Cerebellar nuclear complex (tissue), 1 donor: ENCODE measurements at places on chromosomes 7 and 10.

DNA sequence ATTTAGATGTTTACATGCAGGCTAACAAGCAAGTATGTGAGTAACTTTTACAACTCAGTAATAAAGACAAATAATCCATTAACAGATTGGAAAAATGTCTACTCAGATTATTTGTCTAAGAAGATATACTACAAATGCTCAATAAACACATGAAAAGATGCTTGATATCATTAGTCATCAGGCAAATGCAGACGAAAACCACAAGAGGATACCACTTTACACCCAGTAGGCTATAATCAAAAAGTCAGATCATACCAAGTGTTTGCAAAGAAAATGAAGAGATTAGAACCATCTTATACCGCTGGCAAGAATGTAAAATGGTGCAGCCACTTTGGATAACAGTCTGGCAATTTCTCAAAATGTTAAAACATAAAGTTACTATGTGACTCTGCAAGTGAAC lies 84.1 kb downstream of the MALSU1 start:
- no peak for DNase-seq

DNA sequence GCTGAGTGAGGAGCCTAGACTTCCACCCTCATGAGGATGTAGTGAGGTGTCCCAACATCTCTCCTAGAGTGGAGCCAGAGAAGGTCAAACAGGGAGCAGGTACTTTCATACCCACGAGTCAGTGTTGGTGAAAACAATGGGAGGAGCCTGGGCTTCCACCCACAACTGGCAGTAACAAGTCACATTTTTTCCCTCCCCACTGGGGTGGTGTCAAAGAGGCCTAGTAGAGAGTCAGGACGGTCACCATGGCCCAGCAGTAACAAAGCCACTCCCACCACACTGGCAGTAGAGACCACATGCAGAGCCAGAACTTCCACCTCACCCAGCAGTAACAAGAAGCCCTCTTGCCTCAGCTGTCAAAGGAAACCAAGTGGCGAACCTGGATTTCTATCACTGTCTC lies 280.2 kb upstream of the IMMP2L start:
- no peak for DNase-seq

DNA sequence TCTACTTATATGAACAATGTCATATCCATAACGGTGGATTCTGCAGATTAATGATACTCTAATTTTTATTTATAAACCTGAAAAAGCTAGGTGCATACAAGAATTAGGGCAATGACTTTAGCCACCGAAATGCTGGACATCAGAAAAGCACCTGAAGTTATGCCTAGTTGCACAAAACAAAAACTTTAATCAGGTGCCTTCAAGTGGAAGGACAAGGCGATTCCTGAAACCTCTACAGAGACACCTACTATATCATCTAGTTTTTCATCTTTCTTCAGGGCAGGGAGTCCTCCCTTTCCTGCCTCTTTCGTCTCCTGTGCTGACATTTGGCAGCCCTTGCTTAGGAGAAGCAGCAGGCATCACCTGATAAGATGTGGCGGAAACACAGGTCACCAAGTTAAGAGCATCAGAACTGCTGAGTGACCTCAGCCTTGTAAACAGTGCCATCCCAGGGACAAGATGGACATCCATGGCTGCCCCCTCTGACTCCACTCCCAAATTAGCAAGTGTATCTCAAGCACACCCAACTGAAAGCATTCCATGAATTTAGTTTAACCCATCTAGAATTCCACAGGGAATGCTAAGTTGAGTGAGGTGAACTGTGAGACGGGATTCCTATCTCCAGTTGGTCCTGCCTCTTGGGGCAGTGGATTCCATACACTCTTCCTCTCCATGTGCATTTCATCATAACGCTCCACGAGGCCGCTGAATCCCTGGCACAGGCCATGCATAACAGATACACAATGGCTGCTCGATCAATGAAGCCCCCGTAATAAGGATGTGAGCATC lies 5.8 kb downstream of the ITPRIP start:
- no peak for DNase-seq

GRCh38 chr7:156604311-156604710 lies 36.3 kb upstream of the RNF32 start:
- no peak for DNase-seq

DNA sequence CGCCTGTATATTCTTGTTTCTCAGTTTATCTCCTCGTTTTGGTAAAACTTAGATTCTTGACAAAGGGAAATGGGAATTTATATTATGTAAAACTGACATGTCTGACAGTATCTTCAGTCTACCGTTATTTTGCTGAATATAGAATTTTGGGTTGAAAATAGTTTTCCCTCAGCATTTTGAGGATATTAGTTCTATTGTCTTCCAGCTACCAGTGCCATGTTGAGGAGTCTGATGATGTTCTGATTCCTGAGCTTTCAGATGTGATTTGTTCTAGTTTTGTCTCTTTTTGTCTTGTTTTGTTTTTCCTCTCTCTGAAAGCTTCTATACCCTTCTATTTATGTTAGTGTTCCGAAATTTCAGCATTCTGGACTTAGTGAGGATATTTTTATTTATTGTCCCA lies 8.0 kb upstream of the PRKAR2B start:
- no peak for DNase-seq

- DNase-seq, result no peak
Measured at GRCh38 chr10:110408203-110408871, 89.4 kb upstream of the DUSP5 start.

DNA sequence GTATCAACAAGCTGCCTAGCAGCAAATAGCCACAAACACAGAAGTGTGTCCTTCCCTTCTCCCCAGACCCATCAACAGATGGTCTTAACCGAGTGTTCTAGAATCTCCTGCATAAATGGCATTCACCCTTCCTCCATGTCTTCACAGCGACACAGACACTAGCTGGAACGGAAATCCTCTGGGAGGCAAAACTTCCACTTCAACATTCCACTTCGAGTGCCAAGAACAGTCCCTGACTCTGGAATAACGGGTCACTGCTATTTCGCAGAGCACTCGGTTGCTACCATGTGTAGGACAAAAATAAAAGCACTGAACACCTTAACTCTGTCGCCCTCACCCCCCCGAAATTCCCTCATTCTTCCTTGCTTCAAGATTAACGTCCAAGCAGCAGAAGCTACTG lies 65.1 kb downstream of the SFMBT2 start:
- DNase-seq, result no peak

DNA sequence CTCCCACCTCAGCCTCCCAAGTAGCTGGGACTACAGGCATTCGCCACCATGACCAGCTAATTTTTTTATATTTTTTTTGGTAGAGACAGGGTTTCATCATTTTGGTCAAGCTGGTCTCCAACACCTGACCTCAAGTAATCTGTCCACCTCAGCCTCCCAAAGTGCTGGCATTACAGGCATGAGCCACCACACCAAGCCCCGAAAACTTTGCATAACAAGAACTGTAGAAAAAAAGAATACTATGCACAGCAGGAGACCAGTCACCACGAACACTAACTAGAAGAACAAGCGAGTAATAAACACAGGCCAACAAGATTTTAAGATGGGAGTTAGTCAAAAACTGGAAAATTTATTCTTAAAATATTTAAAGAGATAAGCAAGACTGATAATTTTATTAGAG lies 447.0 kb downstream of the ETV1 start:
- DNase-seq, result no peak

- DNase-seq, result no peak
Measured at GRCh38 chr7:99290980-99291607, 18.5 kb downstream of the MYH16 start.

DNA sequence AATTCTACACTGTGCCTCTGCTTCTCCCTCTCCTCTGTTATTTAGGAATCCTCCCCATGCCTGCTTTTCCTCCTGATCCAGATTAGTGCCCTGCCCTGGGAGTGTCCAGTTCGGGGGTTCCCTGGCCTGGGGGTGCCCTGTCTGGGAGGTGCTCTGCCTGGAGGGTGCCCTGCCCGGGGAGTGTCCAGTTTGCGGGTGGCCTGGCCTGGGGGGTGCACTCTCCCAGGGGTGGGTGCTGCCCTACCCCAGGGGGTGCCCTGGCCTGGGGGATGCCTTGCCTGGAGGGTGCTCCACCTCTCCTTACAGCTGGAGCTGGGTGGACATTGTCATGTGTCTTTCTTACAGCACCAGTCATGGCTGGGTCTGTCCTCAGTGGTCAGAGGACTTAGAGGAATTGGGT lies 20.2 kb downstream of the RAMP3 start:
- no peak for DNase-seq

GRCh38 chr7:107944411-107945169 lies 53.6 kb downstream of the DLD start:
- DNase-seq, result no peak

DNA sequence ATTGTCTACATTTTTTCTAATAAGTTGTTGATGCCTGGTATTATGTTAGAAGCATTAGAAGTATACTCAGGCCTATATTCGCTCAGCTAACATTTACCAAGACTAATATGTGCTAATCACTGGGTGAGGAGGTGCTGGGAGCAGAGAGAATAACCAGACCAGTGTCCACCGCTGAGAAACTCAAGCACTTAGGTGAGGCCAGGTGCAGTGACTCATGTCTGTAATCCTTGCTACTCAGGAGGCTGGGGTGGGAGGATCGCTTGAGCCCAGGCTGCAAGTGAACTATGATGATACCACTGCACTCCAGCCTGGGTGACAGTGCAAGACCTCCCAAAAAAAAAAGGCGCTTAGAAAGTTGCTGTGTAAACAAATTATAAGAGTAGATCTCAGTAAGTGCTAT lies 182.2 kb upstream of the AOAH start:
- no peak for DNase-seq

- no peak for DNase-seq
Measured at GRCh38 chr7:105187302-105188169, 173.5 kb downstream of the KMT2E start.

- DNase-seq, result no peak
Measured at GRCh38 chr10:133124357-133125211, 35.4 kb upstream of the KNDC1 start.

GRCh38 chr7:1640376-1641172 lies 29.5 kb upstream of the ELFN1 start:
- DNase-seq, result no peak

GRCh38 chr10:1715821-1716220 lies 21.5 kb downstream of the ADARB2 start:
- no peak for DNase-seq

DNA sequence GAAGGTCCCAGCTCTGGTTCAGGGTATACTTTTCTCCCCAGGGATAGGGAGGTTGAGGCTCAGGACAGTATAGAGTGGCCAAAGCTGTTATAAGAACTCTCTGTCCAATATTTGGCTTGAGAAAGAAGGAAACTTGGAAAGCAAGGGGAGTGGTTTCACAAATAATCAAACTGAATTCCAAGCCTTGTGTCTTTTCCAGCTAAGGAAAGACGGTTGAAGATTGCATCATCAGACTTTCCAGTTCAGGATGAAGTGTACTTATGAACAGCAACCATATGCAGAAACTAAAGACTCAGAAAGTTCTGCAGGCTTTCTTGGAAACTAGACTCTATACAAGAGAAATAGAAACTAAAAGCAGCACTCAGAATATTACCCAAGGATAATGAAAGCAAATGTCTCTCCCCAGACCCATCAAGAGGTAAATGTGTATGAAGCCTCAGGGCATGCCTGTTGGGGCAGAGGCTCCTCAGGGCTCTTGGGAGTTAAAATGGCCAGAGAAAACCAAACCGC lies 46.4 kb downstream of the RAMP3 start:
- DNase-seq, result no peak

- no peak for DNase-seq
Measured at GRCh38 chr10:130611239-130611638, 475.0 kb downstream of the GLRX3 start.

- no peak for DNase-seq
Measured at GRCh38 chr7:132152131-132152889, 424.0 kb downstream of the PLXNA4 start.

DNA sequence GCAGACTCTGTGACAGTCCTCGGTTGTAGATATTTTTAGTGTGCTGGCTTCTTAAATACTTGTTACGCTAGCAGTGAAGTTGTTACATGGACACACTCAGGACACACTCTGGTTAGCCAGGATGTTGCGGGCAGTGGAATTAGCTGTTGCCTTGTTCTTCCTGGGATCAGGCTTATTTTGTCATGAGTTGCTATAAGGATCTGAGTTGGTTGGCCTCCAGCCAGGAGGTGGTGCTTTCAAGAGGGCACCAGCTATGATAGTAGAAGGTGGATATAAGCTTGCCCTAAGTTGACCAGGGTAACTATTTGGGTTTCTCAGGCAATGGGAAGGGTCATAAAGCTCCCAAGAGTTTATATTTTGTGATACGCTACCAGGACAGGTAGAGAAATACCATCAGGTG lies 150.1 kb upstream of the C1GALT1 start:
- no peak for DNase-seq

DNA sequence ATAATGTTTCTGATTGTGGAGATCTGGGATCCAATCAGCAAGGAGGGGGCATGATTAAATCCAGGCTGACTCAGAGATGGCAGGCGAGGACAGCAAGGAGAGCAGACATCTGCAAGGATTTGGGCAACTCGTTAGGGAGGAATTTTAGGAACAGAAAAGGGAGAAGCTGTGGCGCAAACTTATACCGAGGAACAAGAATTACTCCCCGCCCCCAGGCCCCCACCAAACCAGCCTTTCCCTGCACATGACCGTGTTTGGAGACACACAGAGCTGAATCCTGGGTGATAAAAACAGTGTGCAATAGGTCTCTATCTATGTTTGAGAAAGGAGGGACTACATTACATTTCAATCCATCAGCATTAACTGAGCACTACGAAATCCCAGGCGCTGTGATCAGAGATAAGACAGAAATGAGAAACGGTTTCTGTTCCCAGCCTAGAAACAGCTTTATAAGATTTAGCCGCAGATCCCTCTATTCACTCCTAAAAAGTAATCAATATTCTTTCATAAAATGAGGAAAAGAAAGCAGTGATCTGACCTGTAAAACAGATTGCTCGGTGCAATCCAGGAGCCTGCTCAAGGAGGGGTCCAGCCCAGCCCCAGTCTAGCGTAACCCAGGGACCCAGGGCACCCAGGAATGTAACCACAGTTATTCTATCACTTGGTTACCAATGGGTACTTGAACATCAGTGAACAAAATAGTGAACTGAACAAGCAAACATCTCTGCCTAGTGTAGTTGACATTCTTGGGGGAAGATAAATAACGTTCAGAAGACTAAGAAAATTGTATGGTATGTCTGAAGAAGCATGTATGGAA lies 37.2 kb upstream of the RAPGEF5 start:
- DNase-seq, result no peak

- no peak for DNase-seq
Measured at GRCh38 chr10:123948030-123948823, 56.6 kb upstream of the CPXM2 start.

DNA sequence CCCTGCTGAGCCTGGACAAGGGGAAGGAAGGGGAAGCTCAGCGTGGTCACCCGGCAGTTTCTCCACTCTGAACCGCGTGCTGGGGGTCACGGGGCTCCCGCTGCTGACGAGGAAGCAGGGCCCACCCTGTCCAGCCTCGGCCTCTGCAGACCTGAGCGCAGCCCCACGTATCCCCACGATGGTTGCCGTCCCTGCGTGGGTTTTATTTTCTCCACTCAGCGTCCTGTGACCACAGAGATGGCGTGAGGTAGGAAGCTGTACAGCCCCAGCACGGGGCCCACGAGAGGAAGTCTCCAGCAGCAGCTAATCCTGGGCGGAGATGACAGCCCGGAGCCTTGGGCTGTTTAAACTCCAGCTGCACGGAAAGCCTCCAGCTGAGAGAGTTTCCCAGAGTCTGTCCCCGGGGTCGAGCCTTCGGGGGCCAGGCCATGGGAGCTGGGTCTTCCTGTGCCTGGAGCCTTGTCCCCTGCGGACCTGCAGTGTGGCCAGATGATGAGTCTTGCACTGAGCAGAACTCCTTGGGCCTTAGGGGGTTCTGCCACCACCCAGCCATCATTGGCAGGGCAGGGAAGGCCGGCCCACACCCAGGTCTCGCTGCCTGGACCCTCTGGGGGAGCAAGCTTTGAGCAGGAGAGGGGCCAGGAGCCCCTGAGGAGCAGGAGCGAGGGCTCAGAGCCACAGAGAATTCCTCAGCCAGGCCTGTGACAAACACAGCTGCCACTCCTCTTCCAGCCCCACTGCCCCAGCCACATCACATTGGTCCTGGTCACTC lies 72.8 kb upstream of the FAM20C start:
- no peak for DNase-seq
